NCI-H2029 (cell line): ENCODE measurements at places on chromosomes 2 and 18.

DNA sequence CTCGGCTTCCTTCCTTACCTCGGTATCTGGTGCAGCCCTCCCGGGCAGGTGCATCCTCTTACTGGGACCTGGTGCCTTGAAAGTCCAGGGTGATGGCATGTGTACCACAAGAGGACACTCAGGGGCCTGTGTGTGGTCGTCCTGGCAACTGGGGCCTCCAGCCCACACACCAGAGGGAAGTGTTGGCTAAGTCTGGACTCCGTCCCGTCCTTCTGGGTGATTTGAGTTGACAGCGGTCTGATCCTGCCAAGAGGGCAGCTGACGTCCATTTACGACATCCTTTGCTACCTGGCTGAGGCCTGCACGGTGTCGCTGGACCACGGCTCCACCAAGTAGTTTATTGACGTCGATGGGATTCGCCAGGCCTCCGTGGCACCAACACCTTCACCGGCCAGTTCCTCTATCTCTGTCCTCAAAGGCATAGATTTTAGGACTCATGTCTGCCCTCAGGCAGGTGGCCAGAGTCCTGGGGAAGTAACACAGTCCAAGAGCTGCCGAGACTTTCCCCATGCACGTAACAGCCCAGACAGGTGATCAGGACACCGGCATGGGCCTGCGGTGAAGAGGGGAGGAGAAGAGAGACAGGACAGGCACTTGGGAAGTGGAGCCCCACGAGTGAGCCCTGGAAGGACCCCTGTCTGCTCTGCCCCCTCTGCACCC lies 186.0 kb upstream of the HDAC4 start:
- DNase-seq: no peak

- no peak for DNase-seq
These were observed 24.9 kb upstream of the YWHAQ start for GRCh38 chr2:9655441-9656269.

DNA sequence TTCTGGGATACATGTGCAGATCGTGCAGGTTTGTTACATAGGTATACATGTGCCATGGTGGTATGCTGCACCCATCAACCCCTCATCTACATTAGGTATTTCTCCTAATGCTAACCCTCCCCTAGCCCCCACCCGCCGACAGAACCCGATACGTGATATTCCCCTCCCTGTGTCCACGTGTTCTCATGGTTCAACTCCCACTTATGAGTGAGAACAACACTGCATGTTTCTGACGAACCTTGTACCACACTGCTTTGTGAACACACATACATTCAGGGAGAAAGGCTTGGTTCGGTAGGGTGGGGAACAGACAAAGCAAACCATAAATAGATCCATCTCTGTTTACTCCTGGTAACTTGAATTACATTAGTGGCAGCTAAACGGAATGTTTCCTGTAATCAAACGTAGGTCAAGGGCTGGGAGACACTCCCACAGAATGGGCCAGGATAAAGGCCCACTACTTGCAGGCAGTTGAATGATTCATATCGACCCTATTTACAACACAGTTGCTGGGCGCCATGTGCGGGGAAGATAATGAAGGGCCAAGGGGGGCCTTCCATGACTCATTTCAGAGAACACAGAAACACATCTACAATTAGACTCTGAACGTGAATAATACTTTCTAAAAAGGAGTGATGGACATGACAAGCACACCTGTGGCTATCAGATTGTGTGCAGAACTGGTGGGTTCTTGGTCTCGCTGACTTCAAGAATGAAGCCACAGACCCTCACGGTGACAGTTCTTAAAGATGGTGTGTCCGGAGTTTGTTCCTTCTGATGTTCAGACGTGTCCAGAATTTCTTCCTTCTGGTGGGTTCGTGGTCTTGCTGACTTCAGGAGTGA lies 56.8 kb upstream of the KIDINS220 start:
- no peak for DNase-seq

DNA sequence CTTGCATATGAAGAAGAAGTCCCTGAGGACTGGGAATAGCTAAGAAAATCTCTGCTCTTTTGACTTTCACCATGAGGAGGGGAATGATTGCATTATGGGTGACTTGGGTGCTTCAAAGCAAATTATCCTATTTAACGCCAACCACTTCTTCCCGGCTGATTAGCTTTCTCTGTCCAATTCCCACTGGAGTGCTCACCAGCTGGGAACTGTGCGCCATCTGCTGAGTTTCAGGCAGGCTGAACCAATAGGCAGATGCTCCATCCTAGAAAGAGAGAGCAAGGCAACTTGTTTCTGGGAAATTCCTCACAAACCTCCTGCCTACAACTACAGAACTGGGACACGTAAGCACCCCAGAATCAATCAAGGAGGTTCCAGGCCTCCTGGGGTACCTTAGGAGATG lies 49.4 kb downstream of the POLE4 start:
- no peak for DNase-seq

GRCh38 chr2:8761529-8762164 lies 75.8 kb downstream of the KIDINS220 start:
- peak; percentile 7 for DNase-seq

- no peak for DNase-seq
These were observed 80.0 kb downstream of the SOWAHC start for GRCh38 chr2:109694190-109694589.

DNA sequence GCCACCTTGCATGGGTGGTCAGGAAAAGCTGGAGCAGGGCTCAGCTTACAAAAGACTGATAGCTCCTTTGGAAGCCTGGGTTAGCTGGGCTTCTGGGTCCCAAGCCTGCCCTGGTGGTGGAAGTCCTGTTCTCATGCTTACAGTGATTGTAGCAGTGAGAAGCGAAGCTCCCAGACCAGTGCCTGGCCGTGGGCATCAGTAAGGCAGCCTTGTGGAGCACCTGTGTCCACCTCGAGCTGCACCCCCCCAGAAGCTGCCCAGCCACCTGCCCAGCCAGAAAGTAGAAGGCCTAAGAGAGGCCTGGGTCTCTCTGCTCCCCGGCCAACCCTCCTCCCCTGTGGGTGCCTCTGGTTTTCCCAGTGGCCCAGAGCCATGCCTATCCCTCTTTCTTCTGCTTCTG lies 10.5 kb downstream of the GLI2 start:
- no peak for DNase-seq

- DNase-seq: no peak
These were observed 62.9 kb downstream of the POMC start for GRCh38 chr2:25105336-25106085.

DNA sequence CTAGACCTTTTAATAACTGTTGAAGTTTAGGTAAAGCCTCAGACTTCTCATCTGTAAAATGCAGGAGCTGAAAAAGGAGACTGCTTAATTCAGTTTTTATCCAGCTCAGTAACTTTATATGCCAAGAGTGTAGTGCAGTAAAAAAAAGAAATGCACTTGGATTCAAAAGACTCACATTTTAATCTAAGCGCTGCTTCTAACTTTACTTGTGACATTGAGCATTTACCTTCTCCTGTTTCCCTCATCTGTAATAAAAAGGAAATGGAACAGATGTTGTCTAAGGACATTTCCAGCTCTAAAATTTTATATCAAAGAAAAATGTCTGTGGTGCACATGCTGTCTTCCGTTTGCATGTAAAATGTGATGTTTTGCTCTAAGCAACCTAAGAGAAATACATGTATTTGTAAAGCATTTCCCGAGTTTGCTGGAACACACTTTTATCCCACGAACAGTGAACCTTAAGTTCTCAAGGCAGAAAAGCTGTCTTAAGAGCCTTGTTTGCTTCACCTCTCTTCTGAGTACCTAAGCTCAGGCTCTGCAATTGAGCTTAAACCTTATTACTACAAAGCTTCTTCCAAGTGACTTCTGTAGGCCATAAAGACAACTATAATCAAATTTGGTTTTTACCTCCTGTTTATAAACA lies 24.2 kb upstream of the TANK start:
- no peak for DNase-seq

DNA sequence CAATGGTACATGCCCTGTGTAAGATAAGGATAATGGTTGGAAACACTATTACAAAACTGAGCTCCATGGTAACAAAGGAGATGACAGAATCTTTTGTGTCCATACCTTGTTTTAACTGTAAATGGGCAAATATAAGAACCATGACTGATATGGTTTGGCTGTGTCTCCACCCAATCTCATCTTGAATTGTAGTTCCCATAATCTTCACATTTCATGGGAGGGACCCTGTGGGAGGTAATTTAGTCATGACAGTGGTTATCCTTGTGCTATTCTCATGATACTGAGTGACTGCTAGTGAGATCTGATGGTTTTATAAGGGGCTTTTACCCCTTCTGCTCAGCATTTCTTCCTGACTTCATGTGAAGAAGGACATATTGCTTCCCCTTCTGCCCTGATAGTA lies 211.7 kb upstream of the RGPD4 start:
- DNase-seq: no peak

GRCh38 chr2:219507581-219508443 lies 6.5 kb upstream of the ASIC4 start:
- no peak for DNase-seq

GRCh38 chr2:203071148-203071547 lies 56.5 kb downstream of the NBEAL1 start:
- no peak for DNase-seq

DNA sequence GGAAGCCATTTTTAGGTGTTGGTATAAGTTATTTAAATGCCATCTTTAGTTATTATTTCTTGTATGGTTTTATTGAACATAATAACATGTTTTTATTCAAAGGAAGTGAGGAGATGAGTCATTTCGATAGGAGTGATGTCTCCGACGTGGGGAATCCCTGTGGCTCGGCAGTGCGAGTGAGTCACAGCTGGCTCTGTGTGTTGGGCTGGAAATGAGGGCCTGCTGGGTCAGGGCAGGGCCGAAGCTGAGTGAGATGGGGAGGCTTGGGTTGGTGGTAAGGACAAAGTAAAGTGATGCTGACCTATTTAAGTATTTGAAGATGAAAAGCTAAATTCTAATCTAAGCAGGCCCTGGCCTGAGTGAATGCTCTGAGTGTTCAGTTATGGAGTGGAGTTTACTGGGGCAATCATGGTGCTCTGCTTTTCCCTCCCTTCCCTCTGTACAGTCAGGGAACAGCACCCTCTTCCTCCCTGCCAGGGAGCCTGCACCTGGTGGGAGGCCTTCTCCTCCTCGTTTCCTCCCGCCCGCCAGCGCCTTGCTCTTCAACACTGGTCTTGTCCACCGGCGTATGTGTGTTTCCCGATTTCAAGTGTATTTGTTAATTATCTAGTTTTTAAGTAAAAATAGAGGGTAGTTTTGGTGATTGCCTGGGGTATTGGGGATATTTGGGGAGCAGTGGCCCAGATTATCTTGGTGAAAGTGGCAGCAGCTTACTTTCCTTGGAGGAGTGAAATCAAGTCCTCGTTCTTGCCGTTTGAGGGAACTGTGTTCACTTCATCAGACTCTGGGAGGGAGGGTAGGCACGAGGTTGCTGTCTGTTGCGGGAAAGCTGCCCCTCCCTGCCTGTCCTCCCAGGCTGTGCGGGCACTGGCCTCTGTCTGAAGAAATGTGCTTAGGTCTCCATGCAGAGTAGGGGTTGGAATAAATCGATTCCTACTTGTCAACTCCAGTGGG lies 157.0 kb downstream of the LDLRAD4 start:
- DNase-seq: no peak

- DNase-seq: no peak
These were observed 196.6 kb downstream of the PMAIP1 start for GRCh38 chr18:60096428-60096827.

- DNase-seq: no peak
These were observed 132.3 kb upstream of the NETO1 start for GRCh38 chr18:72999971-73000607.

DNA sequence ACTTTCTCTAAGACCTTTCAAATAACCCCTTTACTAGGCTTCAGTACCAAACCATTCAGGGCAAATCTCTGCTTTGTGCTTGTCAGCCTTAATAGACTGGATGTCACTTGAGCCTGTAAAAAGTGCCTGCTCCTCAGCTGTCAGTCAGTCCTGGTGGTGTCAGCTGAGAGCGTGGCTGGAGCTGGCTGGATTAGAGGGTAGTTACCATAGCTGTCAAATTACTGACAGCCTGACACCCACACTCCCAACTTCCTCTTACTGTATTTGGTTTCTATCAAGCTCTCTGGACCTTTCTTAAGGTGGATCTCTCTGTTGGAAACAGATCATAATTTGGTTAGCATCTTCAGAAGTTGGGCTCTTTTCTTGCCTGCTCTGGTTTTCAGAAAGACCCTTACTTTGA lies 371.4 kb upstream of the ATP5MC3 start:
- no peak for DNase-seq

- DNase-seq: peak; percentile 54
These were observed 34.5 kb upstream of the ARL5A start for GRCh38 chr2:151862700-151863099.

DNA sequence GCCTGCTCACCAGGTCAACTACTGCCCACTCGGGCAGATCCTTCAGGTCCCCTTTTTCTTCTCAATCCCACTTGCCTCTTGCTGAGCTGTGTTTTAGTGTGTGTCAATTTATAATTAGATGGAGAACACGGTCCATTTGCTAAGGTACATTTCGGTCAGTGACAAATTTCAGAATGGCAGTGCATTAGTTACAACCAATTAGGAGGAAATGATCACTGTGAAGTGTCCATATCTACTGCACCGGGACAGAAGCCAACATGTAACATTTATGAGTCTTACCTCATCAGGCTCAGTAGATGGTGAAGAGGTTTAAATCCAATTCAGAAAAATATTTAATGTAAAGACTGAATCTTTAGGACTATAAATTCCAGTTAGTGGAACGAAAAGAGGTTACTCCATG lies 47.7 kb downstream of the CMPK2 start:
- no peak for DNase-seq

- peak; percentile 29 for DNase-seq
These were observed 42.4 kb upstream of the DDX18 start for GRCh38 chr2:117771969-117772630.

DNA sequence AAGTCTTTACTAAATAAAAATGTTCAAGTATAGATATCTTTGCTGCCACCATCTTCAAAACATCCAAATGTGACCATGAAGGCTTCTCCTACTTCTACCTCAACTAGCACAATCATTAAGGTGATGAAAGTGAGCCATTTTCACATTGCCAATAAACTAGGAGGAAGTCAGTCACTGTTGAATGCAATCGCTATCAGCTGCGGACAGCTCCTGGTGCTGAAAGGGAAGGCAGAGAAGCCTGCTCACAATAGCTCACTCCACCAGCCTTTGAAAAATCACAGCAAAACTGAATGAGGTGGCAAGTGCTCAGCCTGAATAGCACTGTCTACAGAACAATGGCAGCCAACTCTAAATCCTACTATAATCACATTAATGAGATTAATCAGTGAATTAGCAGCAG lies 2.2 kb downstream of the MYT1L start:
- no peak for DNase-seq

DNA sequence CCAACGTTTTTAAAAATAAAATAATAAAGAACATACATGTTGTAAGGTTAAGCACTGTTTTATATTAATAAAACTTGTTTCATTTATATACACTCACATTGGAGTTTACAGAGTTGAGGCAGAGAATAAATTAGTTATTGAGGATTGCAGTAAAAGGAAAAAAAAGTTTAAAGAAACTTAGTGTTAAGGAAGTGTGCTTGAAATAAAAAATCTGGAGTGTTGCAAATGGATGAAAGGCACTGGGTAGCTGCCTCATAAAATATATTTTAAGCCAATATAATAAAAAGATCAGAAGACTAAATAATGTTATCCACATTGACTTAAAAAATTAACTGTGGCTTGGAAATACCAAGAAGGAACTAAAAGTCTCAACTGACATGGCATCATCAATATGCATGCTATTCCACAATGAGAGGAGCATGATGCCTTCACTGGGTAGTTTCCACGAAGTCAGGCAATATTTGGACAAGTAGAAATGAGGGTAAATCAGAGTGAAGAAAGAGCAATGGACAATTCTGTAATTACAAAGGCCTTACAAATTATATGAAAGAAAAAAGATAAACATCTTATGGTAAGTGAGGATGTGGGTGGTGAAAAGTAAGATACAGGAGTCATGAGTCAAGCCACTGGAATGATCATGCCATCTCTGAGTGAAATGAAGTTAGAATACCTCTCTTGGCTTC lies 2.5 kb downstream of the GALNT3 start:
- no peak for DNase-seq
